ENCODE measurements at places on chromosomes 16 and 17.

DNA sequence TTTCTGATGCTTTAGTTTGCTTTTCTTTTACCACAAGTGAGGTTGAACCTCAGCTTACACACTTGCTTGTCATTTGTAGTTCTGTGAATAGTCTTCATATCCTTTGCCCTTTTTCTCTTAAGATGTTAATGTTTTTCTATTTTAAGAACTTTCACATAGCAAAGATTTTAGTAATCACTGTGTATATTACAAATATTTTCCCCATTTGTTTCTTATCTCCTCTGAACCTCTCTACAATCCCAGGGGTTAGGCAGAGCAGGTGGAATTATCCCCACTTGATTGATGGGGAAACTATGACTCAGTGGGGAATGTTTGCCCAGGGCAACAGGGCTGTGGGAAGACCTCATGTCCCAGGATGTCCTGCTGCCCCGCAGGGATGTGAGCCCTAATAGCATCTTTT, 11.7 kb upstream of the MYH3 start:
- no peak for DNase-seq

- peak; percentile 10 for DNase-seq
Observed at GRCh38 chr16:30472328-30472942, at the start of gene ITGAL. Gene ITGAL, plus strand, starts transcription at chr16:30472742. Its CDS starts 96 bp downstream, at chr16:30472838.

DNA sequence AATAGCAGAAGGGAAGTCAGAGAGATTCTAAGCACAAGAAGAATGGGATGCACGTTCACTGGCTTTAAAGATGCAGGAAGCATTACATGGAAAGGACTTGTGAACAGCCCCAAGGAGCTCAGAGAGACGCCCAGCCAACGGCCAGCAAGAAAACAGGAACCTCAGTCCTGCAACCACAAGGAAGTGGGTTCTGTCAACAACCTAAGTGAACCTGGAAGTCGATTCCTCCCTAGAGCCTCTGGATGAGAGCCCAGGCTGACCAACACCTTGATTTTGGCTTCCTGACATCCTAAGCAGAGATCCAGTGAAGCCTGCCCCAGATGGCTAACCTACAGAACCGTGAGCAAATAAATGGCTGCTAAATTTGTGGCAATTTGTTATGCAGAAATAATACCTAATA, 24.5 kb downstream of the GPR142 start:
- no peak for DNase-seq

DNA sequence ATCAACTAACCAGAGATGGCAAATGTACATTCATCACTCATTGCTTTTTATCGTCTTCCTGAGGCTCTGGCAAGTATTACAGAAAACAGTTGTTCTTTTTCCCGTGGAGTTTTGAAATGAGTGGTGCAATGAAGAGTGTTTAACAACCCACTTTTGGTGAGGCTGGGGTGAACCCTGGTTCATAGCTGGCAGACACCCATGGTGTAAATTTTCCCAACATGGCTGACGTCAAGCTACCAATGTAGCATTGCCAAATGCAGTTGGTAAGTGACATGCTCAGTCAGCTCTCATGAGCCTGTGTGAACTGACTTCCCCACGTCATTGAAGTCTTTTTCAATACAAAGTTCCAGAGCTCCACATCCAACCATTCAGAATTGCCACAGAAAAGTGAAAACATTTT, 386.2 kb downstream of the TMEM114 start:
- DNase-seq, result no peak

GRCh38 chr16:83296505-83296904, 511.3 kb upstream of the HSBP1 start:
- DNase-seq, result no peak

DNA sequence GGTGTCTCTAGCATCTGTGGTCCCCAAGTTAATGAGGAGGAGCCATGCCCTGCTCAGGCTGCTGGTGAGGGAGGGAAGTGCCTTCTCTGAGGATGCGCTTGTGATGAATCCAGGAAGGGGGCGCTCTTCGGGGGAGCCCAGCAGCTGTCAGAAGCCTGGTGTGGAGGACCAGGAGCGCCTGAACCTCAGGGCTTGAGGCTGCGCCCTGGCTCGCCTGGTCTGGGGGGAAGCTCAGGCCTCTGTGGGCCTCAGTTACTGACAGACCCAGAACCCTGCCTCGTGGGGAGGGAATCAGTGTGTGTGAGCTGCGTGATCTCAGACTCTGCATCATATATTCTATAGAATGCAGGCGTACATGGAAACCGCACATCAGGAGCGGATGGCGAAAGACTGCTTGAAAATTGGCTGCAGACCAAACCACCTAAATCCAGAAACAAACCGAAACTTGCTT, 126.1 kb downstream of the SEC14L1 start:
- peak; percentile 95 for DNase-seq

- DNase-seq, result peak; percentile 38
Observed at GRCh38 chr16:49552313-49552928, 178.8 kb downstream of the C16orf78 start.

DNA sequence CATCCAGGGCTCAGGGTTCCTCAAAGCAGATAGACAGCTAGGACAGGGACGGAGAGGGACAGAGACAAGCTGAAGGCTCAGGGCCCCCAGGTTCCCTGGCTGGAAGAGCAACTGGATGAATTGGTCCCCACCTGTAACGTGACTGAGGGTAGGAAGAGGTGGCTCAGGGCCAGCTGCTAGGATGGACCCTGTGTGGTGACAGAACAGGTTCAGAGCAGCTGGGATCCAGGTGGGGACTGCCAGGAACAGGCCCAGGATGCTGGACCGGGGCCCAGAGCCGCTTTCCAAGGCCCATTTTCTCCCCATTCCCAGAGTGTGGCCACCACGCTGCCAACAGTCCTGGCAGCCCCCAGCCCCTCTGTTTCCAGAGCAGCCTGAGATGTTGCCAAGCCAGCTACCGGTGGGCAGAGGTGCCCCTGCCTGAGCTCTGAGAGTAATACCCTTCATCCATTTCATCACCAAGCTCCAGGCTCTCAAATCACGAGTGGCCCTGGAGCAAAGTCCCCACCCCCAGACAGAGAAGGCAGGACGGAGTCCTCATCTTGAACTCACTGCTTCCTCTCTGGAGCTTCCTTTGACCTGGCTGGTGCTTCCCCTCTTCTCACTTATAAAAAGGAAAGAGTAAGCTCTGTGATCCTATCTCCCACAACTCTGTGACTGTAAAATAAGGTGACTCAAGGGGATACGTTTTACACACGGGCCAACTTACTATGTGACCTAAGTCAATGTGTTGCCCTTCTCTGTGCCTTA, 79.6 kb downstream of the TMEM132E start:
- DNase-seq, result no peak

DNA sequence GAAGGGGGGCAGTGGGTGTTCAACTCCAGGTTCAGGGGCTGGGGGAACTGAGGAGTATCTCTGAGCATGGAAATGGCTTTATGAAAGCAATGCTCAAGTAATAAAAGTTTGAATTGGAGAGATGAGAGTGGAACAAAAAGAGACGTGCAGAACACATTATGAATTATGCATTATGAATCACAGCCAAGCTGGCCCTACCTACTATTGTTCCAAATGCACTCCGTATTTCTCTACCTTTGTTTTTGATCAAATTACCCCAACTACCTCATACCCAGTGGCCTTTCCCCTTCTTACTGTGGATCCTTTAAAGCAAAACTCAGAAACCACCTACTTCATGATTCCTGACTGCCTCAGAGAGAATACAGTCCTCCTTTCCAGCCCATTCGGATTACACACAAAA, 38.1 kb downstream of the TEKT3 start:
- no peak for DNase-seq

GRCh38 chr16:28587386-28587785, 9.5 kb downstream of the SULT1A2 start:
- DNase-seq, result no peak

DNA sequence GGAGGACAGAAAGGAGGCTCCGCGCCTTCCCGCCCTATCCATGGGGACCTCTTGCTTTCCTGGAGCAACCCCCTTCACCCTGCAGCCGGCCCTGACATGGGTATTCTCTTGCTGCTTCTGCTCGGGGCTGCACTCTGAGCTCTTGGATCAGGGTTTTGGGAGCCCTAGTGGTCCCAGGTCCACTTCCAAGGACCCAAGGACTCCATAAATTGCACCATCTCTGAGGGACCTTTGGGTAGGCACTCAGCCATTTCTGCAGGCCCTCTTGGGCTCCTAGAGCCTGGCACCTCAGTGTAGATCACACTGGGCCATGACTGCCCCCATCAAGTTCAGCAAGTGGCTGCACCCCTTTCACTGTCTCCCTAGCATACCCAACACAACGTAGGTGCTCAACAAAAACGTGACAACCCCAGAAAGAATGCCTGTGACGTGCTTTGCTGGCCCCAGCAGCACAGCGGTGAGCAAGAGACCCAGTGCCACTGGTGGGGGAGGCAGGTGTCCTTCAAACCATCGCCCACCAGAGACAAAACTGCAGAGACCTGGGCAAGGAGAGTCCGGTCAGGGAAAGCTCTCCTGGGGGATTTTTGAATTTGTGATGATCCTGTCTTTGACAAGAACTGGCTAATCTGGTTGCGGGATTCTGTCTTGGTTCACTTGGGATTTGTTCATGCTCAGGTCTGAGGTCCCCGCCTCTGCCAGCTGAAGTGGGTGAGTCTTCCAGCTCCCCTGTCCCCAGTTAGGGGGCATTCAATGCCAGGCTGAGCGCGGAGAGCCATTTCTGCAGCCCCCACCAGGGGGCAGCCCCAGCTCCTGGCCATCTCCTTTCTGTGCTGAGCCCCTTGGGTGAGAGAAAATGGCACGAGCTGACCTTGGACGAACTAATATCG, 2.5 kb upstream of the RAB11FIP4 start:
- DNase-seq, result peak; percentile 88

DNA sequence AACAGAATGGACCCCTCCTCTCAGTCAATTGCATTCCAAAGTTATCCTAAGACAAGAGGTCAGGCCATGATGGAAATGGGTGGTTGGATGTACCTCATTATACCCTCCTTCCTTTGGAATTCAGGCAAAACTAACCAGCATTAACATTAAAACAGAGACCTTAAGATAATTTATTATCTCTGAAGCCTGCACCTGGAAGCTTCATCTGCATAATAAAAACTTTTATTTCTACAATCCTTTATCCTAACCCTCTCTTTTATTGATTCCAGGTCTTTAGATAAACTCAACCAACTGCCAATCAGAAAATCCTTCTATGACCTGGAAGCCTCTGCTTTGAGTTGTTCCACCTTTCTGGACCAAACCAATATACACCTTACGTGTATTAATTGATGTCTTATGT, 49.0 kb downstream of the ACSM1 start:
- DNase-seq, result no peak

DNA sequence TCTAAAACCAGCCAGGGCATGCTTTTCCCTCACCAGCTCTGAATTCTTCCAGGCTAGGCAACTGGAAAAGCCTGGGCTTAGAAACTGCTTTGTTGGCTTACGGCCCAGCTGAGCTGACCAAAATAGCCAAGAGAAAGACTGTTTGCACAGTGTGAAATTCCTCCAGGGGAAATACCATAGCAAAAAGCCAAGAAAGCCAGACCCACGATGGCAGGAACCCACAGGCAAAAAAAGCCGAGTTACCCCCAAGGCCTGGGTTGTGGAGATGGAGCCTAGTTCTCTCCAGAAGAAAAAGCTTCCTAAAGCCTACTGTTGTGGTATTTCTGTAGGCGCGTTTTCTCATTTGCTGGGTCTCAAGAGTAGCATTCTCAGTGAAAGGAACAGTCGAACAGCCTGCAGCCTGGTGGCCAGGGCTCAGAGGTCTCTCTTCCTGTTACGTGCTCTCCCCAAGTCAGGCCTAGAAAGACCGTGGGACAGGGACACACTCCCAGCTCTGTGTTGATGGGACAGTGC, 9.2 kb downstream of the SP2 start:
- no peak for DNase-seq

All from H7 (cell line).